ENCODE measurements at places on chromosomes 2 and 18.

GRCh38 chr18:59742325-59743111 is 45.3 kb upstream of the CCBE1 start:
- DNase-seq, result peak; percentile 72

GRCh38 chr2:229485857-229486256 is 214.8 kb upstream of the PID1 start:
- no peak for DNase-seq

GRCh38 chr2:236943068-236943467 is 142.6 kb upstream of the COPS8 start:
- DNase-seq, result no peak

DNA sequence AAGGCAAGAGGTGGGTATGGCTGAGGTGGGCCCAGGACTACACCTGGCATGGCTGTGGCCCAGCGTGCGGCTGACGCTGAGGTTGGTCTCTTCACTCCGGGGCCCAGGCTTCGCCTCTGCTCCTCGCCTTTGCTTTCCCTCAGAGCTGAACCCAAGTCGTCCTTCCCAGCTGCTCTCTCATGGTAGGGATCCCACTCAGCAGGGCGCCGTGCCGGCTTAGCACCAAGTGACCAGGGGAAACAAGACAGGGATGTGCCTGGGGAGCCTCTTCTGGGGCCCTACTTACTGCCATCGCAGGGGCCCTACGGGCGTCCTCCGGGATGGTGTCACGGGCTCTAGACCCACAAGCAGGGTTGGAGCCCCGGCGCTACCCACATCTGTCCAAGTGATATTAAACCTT is 138.1 kb upstream of the ALKAL2 start:
- DNase-seq, result no peak

- no peak for DNase-seq
These were observed 152.5 kb upstream of the AQP4 start for GRCh38 chr18:27017901-27018500.

DNA sequence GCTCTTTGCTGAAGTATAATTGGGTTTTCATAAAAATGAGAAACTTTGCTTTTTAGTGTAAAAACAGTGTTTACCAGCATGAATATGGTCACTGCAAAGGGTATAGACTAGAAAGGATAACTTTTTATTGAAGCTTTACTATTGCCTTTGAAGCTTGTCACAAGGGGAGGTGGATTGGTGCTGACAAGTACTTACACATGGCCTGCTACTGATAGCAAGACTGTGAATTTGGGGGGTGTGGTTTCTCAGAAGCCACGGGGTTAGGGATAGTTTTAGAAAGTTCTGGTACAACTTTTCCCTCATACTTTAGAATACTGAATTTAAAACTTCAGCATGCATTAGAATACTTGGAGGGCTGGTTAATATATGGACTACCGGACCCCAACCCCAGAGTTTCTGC is 294.1 kb downstream of the SOCS6 start:
- DNase-seq, result no peak

DNA sequence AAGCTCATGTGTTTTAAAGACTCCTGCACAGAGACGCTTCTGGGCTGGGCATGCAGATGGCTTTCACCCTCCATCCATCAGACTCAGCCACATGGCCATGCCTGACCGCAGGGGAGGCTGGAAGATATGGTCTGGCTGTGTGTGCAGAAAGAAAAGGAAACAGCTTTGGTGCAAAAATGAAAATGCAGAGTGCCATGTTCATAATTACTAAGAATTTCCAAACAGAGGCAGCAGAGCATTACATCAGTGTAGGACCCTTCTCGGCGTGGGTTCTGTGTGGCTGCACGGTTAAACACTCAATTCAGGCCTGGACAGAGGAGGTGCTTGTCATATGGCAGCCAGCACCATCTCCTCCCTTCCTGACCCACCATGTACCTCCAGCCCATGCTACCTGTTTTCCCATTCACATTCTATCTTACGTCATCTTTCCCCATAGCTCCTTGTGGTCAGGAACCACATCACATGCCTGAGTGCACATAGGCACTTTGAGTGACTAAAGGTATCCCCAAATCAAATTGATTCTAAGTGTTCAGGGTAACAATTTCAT is 200.3 kb upstream of the ID2 start:
- no peak for DNase-seq

DNA sequence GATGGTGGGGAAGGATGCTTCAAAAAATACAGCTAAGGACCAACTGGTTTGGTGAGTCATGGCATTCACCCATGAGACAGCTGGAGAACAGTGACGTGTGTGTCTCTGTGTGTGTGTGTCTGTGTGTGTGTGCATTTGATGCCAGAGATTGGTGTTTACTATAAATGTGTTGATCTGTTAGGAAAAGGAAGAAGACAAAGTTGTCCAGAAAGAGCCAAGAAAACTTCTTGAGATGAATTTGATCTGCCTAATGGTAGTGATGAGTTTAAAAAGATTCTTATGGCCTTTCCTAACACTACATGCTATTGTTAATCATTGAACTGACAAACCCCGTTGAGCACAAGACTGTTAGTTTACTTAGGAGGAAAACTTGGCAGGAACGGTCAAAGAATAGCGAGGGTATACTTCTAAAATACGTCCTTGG is 36.4 kb upstream of the IL1R1 start:
- peak; percentile 35 for DNase-seq

- DNase-seq, result no peak
These were observed 73.6 kb downstream of the MAIP1 start for GRCh38 chr2:200028998-200029397.

- DNase-seq, result no peak
These were observed 60.7 kb upstream of the ZEB2 start for GRCh38 chr2:144580521-144581161.

- no peak for DNase-seq
These were observed 90.3 kb downstream of the TMEM163 start for GRCh38 chr2:134628453-134628852.

GRCh38 chr2:204545861-204546735 is 823 bp downstream of the PARD3B start:
- no peak for DNase-seq

DNA sequence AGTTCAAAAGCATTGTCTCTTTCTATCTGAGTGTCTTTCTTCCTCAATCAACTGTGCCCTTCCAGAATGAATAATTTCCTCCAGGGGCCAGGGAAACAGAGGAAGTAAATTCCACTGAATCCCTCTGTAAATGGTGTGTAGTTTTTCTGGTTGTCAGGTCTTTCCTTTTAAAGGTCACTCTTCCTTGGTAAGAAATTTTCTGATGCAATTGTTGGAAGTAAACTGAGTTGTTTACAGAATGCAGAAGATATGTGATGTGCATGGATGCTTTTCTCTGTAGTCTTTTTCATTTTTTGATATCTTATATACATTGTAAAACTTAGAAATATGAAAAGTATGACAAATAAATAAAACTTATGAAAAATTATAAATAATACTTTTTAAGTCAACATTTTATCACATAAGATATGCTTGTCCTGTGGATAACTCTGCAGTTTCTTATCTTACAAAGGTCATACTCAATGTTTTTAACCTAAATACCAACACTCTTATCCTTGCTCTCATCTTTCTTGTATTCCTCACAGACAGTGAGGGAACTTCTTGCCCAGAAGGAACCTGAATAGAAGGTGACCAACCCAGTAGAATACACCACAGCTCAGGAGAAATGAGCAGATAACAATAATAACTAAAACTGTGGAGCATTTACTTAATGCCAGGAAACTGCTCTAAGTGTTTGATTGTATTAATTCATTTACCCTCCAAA is 234.5 kb downstream of the METTL4 start:
- DNase-seq, result no peak

GRCh38 chr2:102141970-102142828 is at the start of gene IL1R1:
Gene IL1R1, plus strand, starts transcription at chr2:102142746. Its CDS starts 14,979 bp downstream, at chr2:102157725.
- peak; percentile 55 for DNase-seq

GRCh38 chr18:77119101-77119850 is 13.3 kb downstream of the MBP start:
- no peak for DNase-seq

DNA sequence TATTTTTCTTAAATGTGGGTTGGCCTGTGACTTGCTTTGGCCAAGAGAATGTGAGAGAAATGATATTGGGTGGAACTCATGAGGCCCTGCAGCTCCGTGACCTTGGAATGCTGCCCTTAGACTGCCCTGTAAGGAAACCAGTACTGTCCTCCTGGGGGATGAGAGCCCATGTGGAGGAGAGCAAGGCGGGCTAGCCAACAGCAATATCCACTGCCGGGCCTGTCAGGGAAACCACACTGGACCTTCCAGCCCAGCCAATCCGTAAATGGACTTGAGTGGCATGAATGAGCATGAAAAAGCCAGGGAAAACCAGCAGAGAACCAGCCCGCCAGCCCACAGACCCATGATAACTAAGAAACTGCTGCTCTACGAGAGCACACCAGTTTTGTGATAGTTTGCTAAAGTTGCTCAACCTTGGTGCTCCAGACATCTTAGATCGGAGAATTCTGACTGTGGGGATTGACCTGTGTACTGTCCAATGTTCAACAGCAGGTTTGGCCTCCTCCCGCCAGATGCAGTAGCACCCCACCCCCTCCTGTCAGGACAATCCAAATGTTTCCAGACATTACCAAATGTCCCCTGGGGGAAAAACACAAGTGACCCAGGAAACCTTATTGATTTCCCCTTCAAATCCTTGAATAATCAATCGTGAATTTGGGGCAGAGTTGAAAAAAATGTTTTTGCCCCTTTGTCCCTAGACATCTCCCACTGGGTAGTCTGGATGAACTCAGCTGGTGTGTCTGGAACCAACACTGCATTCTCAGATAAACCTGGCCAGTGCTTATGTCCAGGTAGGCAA is 27.2 kb downstream of the ALPK2 start:
- no peak for DNase-seq

GRCh38 chr2:226636586-226636985 is 163.0 kb downstream of the IRS1 start:
- DNase-seq, result no peak

DNA sequence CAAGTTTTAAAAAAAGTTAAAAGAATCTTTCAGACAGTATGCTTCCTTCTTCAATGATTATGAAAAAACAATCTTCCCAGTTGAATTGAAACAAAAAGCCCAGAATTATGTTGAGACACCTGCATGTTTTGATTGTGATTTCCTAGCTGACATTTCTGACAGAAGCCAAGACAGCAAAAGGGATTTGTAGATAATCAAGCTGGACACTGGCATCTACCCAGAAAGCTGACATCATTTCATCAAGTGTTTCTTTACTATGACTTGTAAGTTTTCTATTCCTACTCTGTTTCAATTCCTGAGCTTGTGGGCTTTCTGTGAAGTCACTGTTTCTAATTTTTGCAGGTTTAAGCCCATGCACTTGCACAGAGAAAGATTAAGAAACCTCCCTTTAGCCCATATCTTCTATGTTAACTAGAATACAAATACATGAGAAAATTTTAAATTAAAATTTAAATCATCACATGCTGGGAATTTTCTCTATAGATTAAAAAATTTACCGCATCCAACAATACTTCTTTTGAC is 82.9 kb upstream of the CCDC85A start:
- no peak for DNase-seq

DNA sequence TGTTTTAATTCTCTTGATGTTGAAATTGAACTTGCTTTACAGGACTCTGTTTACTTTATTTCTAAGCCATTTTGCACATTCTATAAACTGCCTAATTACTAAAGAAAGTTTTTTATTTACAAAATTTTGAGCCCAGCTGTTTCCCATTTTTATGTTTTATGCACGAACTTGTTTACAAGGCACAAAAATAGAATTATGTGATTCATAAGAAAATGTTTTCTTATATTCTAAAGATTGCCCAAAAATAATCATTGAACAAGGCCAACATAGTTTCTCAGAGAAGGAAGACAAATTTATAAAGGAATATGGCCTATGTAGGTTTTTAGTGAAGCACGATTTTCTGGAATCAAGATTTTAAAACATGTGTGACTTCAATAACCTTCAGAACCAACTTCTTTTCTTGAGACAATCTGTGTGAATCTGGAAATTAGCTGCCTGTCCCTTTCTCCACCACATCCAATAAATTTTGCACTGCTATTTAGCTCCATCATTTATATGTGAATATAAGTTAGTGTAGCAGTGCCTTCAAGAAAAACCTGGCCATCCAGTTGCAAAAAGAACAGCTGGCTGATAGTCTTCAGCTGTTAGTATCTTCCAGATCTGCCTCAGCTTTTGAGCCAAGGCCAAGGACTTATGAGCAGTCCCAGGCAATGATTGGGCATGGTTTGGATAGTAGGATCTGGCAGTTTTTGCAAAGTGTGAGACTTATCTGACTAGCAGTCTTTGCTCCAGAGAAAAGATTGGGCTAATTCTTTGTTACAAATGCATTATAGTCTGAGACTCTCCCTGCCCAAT is 253.2 kb upstream of the COL3A1 start:
- no peak for DNase-seq

DNA sequence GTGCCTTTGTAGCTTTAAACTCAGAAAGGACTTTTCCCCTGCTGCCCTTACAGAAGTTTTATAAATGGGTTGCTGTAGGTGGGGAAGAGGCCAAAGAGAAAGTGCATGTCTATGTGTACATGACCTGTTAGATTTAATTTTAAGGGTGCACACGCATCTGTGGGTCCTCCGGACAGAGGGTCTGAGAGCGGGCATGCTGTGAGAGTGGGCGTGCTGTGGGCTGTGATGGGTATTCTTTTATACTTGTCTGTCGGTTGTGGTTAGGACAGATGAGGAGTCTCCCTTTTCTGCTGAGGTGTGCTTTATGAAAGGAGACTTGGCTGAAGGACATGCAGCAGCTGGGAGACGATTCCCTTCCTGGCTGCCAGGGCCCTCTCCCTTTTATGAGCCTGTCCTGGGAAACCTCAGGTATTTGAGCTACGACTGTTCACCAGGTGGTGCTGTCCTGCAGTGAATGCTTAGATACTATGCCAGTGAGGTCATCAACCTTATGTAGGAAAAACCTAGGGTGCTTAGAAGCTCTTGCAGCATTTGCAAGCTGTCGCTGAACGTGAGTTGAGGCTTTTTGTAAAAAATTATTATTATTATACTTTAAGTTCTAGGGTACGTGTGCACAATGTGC is 67.5 kb downstream of the TANC1 start:
- DNase-seq, result peak; percentile 47

DNA sequence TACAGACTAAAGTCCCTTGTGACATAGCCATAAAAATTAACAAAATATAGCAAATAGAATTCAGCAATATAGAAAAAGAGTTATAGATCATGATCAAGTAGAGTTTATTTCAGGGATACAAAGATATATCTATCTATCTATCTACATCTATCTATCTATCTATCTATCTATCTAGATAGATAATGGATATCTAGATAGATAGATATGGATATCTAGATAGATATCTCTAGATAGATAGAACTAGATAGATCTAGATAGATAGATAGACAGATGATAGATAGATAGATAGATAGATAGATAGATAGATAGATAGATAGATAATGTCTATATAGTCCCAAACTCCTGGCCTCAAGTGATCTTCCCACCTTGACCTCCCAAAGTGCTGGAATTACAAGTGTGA is 17.3 kb upstream of the CHMP3 start:
- no peak for DNase-seq

- no peak for DNase-seq
These were observed 22.2 kb downstream of the ZSCAN30 start for GRCh38 chr18:35267809-35268208.

- no peak for DNase-seq
These were observed 60.8 kb downstream of the BIRC6 start for GRCh38 chr2:32417659-32418058.
